Activated naive CD8-positive, alpha-beta T cell treated with anti-CD3 and anti-CD28 coated beads, Interleukin-2, amount 10 ng/mL, durations not matched to agents 7 days and 5 days (primary cell): ENCODE measurements at places on chromosomes 7 and 10.

GRCh38 chr10:11272915-11273389 lies 255.3 kb downstream of the CELF2 start:
- H3K27ac ChIP-seq: no peak overlapping the region
- peaks cover 60% of the 10 kb centered on the region for H3K36me3 ChIP-seq
- H3K27me3 ChIP-seq: no peaks in the 10 kb centered on the region
- H3K4me1 ChIP-seq: peaks cover 21% of the 10 kb centered on the region

DNA sequence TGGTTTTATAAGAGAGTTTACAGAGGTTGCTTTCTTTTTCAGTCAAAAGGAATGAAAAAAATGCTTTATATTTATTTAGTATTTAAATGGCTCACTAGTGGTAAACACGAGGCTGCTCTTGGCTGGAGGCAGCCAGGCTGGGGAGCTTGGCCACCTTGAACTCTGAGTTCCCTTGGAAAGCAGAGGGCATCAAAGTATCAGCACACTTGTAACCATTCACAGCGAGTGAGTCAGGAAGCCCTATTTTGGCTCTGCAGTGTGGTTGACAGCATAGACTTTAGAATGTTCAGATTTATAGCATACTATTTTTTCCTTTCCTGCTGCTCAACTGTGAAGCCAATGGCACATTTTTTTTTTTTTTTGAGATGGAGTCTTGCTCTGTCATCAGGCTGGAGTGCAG lies 51.6 kb downstream of the CYCS start:
- H3K36me3 ChIP-seq: no peaks in the 10 kb centered on the region
- H3K4me3 ChIP-seq: no peak overlapping the region
- no peak for DNase-seq
- peaks cover 11% of the 10 kb centered on the region for H3K4me1 ChIP-seq
- no peak overlapping the region for H3K27ac ChIP-seq

DNA sequence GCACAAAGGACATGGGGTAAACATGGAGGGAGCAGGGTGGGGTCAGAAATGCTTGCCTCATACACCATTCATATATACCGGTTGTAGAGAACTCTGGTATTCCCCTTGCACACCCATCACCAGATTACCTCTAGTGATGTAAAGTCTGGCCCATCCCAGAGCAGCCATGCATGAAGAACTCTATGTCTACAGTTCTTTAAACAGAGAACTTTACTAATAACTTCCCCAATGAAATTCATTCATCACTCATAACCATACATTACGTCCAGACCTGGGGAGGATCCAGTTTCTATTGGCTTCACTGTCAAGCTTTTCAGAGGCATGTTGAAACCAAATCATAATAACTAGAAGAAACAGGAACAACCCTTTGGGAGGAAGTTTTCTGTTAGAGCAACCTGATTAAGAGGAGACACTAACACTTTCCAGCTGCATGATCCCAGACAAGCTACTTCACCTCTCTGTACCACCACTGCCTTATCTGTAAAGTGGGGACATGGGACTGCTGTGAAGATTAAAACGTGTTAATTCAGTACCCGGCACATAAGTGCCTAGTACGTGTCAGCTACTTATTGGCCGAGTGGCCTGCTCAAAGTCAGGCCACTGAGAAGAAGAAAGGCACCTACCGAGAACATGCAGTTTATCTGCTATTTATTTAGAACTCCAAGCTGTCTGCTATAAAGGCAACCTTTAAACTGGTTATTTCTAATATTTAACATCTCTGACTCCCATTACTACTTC lies 59.7 kb downstream of the IGF2BP3 start:
- H3K4me1 ChIP-seq: peaks cover 2% of the 10 kb centered on the region
- DNase-seq: no peak
- H3K36me3 ChIP-seq: no peaks in the 10 kb centered on the region
- no peak overlapping the region for H3K4me3 ChIP-seq
- H3K27ac ChIP-seq: no peak overlapping the region

DNA sequence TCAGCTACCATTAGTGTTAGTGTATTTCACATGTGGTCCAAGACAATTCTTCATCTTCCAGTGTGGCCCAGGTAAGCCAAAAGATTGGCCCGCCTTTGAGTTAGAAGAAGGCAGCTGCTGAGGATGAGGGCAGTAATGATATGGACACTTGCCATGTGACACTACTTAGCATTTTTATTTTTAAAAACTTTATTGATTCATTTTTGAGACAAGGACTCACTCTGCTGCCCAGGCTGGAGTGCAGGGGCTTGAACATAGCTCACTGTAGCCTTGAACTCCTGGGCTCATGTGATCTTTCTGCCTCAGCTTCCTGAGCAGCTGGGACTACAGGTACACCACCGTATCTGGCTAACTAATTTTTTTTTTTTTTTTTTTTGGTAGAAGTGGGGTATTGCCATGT lies 12.3 kb upstream of the ACTR3B start:
- no peak overlapping the region for H3K27ac ChIP-seq
- no peaks in the 10 kb centered on the region for H3K4me1 ChIP-seq
- peaks cover 3% of the 10 kb centered on the region for H3K27me3 ChIP-seq
- no peak overlapping the region for H3K4me3 ChIP-seq
- H3K36me3 ChIP-seq: no peaks in the 10 kb centered on the region
- no peak for DNase-seq
